ENCODE measurements at places on chromosomes 16 and 17. TPM values are rescaled to one million over a fixed set of nuclear protein-coding genes. Genes with fewer than 3 reads are reported as not detected.

LLGL1 gene
- polyA plus RNA-seq, result 28.4 TPM

HOXB6 gene
- polyA plus RNA-seq, result 98.2 TPM

QPRT gene
- polyA plus RNA-seq, result 148 TPM

KRT16 gene
- polyA plus RNA-seq, result not detected

CLEC3A gene
- polyA plus RNA-seq, result not detected

HIC1 gene
- polyA plus RNA-seq, result 13.2 TPM

PTX4 gene
- not detected for polyA plus RNA-seq

ANKRD40CL gene
- 0.48 TPM for polyA plus RNA-seq

SLC16A6 gene
- 0.86 TPM for polyA plus RNA-seq

ACSM2A gene
- polyA plus RNA-seq, result 88.7 TPM

CRYM gene
- 10.4 TPM for polyA plus RNA-seq

LRRC37A gene
- 7.8 TPM for polyA plus RNA-seq

SCIMP gene
- polyA plus RNA-seq, result 2.0 TPM

MRPS7 gene
- 73.9 TPM for polyA plus RNA-seq

- DNase-seq, result no peak
These were observed 28.4 kb upstream of the SLC12A3 start for GRCh38 chr16:56836410-56837230.

GRCh38 chr16:74046524-74046923, 250.1 kb upstream of the PSMD7 start:
- DNase-seq, result no peak

GRCh38 chr17:77677630-77678029, 280.9 kb upstream of the TNRC6C start:
- DNase-seq, result no peak

DNA sequence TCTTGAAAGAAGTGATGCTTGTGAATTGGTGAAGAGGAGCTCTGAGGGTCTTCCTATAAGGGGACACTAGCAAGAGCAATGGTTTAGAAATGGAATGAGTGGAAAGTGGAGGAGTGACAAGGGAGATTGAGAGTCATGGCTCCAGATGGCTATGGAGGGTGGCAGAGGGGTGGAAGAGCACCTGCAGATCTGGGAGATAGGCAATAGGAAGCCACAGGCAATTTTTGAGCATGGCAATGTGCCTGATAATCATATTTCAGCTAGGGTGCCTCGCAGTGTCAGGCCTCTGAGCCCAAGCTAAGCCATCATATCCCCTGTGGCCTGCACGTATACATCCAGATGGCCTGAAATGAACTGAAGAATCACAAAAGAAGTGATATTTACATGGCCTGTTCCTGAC, 21.5 kb downstream of the RGS9 start:
- DNase-seq, result no peak

DNA sequence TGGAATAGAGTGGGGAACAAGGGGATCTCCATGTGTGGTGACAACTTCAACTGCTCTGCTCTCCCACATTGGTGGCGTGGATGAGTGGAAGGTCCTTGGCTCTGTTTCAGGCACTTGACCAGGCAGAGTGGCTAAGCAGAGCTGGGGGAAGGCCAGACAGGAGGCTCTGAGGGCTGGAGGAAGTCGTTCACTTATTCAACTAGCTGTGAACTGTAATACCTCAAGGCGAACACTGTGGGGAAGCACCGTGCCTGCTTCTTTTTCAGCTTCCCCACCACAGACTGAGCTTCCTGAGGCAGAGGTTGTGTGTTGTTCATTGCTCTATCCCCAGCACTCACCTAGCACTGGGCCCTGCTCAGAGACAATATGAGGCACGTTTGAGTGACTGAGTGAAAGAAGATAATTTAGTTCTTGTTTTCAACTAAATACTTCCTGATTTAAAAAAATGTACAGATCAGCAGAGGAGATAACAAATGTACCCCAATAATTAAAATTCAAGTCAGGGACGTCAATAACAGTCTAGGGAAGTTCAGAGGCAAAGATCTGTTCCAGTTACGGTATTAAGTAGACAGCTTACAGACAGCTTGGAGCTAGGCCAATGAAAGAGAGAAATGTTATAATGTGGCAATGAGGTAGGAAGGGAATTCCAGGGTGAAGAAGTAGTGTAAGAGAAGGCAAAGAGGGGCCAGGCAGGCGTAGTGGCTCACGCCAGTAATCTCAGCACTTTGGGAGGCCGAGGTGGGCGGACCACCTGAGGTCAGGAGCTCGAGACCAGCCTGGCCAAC, 34.7 kb downstream of the MYO18A start:
- peak; percentile 59 for DNase-seq

DNA sequence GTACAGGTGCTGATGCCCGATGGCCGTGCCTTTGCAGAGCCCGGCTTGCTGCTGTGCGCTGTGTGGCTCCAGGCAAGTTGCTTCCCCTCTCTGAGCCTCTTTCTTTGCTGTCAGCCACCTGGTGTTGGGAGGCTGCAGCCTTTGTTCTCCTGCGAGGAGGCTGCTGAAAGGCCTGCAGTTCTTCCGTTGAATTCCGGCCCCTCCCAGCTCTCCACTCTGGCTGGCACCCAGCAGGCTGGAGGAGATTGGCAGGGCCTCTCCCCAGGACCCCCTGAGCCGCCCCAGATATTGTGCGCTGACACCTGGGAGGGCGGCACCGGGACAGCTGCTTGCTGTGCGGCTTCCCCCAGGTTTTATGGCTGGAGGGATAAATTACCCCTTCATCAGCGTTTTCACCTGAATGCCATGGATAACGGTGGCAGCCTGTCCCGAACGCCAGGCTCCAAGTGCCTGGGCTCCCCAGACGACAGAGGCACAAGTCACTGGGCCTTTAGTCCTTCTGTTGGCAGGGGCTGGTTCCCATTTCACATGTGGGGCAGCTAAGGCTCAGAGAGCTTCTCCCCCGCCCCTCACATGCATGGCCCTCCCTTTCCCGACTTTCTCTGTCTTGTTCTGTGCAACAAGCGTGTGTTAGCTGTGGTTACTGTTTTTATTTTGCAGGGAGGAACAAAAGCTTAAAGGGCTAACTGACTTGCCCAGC, 35.1 kb upstream of the GSE1 start:
- DNase-seq, result no peak

GRCh38 chr17:67156269-67157199, 88.5 kb downstream of the HELZ start:
- no peak for DNase-seq

GRCh38 chr17:58533616-58534188, 19.3 kb upstream of the MTMR4 start:
- DNase-seq, result no peak

- no peak for DNase-seq
These were observed at the start of gene SLC5A11 for GRCh38 chr16:24845726-24846547. Gene SLC5A11, plus strand, starts transcription at chr16:24845963. Its CDS starts 12,681 bp downstream, at chr16:24858644.

DNA sequence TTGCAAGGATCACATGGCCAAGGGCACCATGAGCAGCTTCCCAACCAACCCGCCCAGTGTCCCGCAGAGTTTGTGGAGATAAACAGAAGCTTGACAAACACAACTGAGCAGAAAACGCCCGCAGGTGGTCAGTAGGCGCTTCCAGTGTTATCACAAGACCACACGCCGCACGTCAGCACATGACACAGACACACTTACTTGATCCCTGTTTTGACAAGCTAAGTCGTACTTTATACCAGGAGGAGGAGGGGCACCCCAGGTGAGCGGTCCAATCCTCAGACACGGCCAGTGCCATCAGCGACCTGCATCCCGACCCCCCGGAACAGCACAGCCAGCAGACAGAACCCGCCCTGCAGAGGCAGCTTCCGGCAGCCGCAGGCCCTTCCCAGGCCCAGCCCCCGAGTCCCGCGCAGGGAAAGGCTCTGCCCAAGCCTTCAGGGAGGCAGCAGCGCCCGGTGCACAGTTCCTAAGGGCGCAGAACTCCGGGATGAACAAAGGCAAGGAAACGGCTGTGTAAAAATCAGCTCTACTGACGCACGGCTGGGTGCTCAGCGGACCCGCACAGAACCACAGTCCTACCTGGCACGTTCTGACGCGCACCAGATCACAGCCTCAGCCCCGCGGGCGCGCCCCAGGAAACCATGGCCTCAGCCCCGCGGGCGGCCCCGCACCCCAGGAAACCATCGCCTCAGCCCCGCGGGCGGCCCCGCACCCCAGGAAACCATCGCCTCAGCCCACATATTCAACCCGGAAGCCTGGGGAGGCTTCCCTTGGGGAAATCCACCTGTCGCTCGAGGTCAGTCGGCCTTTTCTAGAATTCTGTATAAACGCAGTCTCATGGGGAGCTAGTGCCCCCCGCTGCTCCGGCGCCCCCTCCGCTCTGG, 27.8 kb downstream of the AXIN1 start:
- DNase-seq, result no peak

DNA sequence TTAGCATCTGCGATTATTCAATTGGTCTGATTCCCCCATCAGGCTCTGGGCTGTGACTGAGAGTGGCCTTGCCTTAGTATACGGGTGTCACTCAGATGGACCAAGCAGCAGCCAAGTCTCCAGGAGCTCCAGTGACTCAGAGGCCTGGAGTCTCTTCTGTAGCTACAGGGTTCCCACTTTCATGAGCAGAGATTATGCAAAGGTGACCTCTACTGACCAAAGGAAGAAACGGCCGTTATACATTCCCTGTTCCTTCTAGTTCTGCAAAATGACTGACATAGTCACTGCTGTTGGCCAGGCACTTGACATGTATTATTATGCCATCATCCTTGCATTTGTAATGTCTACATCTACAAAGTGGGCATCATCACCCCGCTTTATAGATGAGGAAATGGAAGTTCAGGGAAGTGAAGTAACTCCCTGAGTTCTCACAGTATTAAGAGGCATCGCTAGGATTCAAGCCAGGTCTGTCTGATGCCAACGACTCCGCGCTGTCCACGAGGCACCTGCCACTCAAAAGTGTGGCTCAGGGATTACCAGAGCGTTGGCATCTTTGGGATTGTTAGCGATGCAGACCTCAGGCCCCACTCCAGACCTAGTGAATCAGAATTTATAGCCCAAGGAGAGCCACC, 23.3 kb downstream of the SLC38A7 start:
- peak; percentile 68 for DNase-seq

GRCh38 chr16:55628306-55628968, 27.4 kb upstream of the SLC6A2 start:
- no peak for DNase-seq

GRCh38 chr17:65061646-65062045, 5.1 kb upstream of the GNA13 start:
- no peak for DNase-seq

DNA sequence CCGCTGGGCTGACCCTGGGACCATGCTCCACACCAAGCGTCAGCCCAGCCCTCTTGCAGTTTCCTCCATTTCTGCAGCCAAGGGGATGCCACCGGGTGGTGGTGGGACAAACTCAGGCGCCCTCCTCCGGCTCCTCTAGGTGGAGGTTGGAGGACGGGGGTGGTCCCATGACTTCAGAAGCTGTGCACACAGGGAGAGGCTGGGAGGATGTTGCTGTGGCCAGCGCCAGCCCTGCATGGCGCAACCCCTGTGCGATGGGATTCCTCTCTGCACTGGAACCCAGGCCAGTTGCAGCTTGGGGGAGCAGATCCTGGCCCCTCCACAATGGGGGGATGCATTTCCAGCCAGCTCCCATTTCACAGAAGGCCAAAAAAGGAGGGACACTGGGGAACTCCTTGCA, 246.5 kb downstream of the C16orf95 start:
- no peak for DNase-seq

GRCh38 chr16:78664811-78665772, 565.6 kb downstream of the WWOX start:
- DNase-seq, result no peak

DNA sequence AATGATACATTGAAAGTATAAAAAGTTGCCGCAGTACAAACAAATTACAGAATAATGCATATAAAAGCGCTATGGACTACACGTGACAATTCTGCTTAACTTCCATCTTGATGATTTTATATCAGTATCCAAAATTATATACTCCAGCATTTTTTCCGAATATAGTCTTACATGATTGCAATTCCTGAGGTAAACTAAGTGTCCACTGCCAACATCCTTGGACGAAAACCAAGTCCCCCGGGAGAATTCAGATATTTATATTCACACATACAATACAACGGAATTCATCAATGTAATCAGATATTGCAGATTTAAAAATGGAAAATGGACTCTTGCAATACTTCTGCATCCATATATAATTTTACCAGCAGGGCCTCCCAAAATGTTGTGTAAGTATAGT, 8.9 kb upstream of the MYH11 start:
- DNase-seq, result no peak

DNA sequence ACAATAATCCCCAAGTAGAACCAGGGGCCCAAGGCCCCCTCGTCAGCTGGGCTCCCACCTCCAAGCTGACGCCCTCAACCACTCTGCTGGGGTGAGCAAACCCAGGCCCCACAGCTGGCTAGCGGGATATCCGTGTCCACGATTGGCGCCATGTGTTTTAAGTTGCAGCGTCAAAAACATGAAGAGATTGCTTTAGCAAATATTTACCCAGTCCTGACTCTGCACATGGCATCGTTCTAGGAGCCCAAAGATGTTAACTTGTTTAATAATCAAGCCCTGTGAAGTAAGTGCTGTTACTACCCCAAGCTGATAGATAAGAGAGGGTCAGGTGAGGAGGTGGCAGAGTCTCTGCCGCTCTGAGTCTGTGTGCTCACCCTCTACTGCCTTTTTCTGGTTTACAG, 344 bp upstream of the SEPTIN12 start:
- DNase-seq, result no peak

GRCh38 chr17:51085150-51085805, 35.4 kb downstream of the SPAG9 start:
- DNase-seq, result no peak

- DNase-seq, result no peak
These were observed 56.5 kb downstream of the TANC2 start for GRCh38 chr17:63022567-63022966.

- no peak for DNase-seq
These were observed 235.6 kb downstream of the ZNF423 start for GRCh38 chr16:49620158-49620868.

DNA sequence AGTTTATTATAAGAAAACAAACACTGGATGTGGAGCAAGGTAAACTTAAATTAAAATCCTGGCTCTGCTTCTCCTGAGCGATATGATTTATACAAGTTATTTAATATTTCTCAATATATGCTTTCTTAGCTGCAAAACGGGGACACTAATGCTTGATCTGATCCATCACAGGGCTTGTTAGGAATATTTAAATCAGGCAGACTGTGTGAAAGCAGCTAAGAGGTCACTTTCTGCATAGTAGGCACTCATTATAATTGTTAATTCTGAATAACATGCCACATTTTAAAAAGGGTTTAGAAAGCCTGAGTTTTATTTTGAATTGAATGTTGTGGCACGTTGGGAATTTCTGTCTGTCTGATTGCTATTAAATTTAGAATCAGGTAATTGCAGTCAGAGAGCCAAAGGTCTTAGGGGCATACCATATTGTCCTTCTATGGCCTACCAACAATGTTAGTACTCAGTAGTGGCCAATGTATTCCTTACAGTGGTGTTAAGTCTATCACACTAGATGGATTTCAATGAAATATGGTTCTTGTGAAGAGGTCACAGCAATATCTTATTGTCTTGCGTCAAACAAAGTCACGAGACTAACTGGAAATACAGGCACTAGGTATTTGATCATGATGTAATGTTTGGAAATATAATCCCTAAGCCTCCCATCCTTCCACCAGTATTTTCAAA, 890.0 kb upstream of the CDH8 start:
- DNase-seq, result no peak

- DNase-seq, result no peak
These were observed 186.2 kb downstream of the RBFOX3 start for GRCh38 chr17:79424471-79425185.

- DNase-seq, result no peak
These were observed 84.8 kb downstream of the CDYL2 start for GRCh38 chr16:80719573-80719972.

- no peak for DNase-seq
These were observed 22.1 kb upstream of the RPL38 start for GRCh38 chr17:74181341-74181740.
